ENCODE measurements at places on chromosomes 12 and 14. TPM values are rescaled to one million over a fixed set of nuclear protein-coding genes. Genes with fewer than 3 reads are reported as not detected.

The STAC3 gene
- total RNA-seq, result 3.5 TPM

DNA sequence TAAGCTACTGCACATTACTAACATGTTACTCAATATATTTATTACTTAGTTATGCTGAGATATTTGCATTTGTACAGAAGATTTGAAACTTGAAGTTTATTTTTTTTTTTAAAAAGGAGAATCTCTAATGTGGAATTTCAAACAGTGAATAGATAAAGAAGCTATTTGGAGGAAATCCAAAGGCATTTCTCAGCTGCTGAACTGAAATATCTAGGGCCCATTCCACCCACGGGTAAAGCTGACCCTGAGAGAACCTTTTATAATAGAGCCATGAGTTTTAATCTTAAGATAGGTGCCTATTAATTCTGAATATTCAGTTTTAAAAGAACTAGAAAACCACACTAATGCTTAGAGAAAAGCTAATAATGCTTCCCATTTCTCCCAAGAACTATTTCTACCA lies 225.4 kb upstream of the CAND1 start:
- H3K4me3 ChIP-seq, result no peak overlapping the region
- no peaks in the 10 kb centered on the region for H3K36me3 ChIP-seq
- no peak overlapping the region for H3K27ac ChIP-seq
- H3K4me1 ChIP-seq, result no peaks in the 10 kb centered on the region

GRCh38 chr12:16766736-16767135 lies 160.8 kb upstream of the LMO3 start:
- H3K27ac ChIP-seq, result no peak overlapping the region
- H3K36me3 ChIP-seq, result no peaks in the 10 kb centered on the region
- H3K27me3 ChIP-seq, result no peaks in the 10 kb centered on the region
- no peak for DNase-seq

DNA sequence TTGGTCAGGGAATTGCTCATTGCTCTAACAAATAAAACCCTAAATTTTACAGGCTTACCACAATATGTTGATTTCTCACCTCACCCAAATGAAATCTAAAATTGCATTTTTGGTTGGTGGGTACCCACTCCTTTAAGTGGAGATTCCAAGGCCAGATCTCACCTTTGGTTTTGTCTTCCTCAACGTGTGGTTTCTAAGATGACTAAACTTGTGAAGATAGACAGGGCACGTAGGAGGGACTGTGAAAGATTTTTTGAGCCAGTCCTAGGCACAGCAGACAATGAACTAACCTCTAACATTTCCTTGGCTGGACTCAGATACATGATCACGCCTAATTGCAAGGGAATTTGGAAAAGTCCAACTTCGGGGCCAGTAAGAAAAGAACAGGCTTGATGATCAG lies 1003.9 kb downstream of the FLRT2 start:
- no peaks in the 10 kb centered on the region for H3K27me3 ChIP-seq
- no peak overlapping the region for H3K4me3 ChIP-seq
- no peak overlapping the region for H3K27ac ChIP-seq
- no peak for DNase-seq
- no peaks in the 10 kb centered on the region for H3K36me3 ChIP-seq

DNA sequence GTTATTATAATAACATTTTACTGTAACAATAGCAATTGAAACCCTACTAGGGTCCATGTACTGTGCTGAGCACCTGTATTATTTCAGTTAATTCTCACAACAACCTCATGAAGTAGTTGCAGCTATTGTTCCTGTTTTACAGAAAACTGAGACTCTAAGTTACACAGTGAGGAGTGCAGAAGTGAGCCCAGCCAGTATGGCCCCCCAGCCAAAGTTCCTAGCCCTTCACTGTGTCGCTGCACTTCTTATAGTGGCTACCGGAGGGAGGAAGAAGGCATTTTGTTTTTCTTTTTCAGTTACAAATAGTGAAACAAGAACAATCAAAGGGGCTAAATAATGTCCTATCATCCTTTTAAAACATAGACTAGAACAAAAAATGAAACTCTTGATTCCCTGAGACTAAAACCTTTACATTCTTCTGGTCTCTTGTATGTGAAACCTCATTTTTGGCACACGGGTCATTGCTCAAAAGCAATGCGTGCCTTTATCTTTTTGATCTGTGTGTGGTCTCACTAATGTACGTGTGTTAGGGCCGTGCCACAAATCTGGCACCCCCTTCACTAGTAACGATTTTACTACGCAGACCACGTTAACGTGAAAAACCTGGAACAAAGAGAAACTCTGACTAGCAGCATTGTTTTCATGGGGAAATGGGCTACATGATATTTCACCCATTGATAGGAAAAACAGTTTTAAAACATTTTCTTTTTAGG lies 88.7 kb downstream of the LLPH start:
- no peaks in the 10 kb centered on the region for H3K36me3 ChIP-seq
- H3K4me1 ChIP-seq, result no peaks in the 10 kb centered on the region
- H3K27ac ChIP-seq, result no peak overlapping the region
- no peak for DNase-seq
- peaks cover 12% of the 10 kb centered on the region for H3K27me3 ChIP-seq
- H3K4me3 ChIP-seq, result no peak overlapping the region

- no peak for DNase-seq
- no peaks in the 10 kb centered on the region for H3K36me3 ChIP-seq
- H3K4me3 ChIP-seq, result no peak overlapping the region
- H3K4me1 ChIP-seq, result no peaks in the 10 kb centered on the region
- H3K27me3 ChIP-seq, result no peaks in the 10 kb centered on the region
These were observed 25.3 kb downstream of the TMEM117 start for GRCh38 chr12:43861015-43861839.

The FGF23 gene
- not detected for total RNA-seq

The MMAB gene
- 13.9 TPM for total RNA-seq

The KLRK1 gene
- total RNA-seq, result 18.9 TPM

GRCh38 chr12:94239332-94239993 lies 91.1 kb downstream of the PLXNC1 start:
- no peak for DNase-seq
- H3K4me3 ChIP-seq, result no peak overlapping the region
- no peaks in the 10 kb centered on the region for H3K27me3 ChIP-seq
- peaks cover 2% of the 10 kb centered on the region for H3K36me3 ChIP-seq
- H3K27ac ChIP-seq, result no peak overlapping the region

GRCh38 chr14:99685151-99685591 lies 1.1 kb downstream of the CYP46A1 start:
- H3K4me3 ChIP-seq, result peak overlapping the region; percentile 64
- H3K27me3 ChIP-seq, result peaks cover 47% of the 10 kb centered on the region
- H3K36me3 ChIP-seq, result no peaks in the 10 kb centered on the region
- peaks cover 21% of the 10 kb centered on the region for H3K4me1 ChIP-seq

GRCh38 chr14:105026033-105026785 lies 5.3 kb upstream of the CDCA4 start:
- peak overlapping the region; percentile 95 for H3K27ac ChIP-seq
- peak; percentile 51 for DNase-seq
- peaks cover 4% of the 10 kb centered on the region for H3K36me3 ChIP-seq
- H3K4me3 ChIP-seq, result peak overlapping the region; percentile 78
- H3K4me1 ChIP-seq, result peaks cover 54% of the 10 kb centered on the region
- H3K27me3 ChIP-seq, result no peaks in the 10 kb centered on the region

DNA sequence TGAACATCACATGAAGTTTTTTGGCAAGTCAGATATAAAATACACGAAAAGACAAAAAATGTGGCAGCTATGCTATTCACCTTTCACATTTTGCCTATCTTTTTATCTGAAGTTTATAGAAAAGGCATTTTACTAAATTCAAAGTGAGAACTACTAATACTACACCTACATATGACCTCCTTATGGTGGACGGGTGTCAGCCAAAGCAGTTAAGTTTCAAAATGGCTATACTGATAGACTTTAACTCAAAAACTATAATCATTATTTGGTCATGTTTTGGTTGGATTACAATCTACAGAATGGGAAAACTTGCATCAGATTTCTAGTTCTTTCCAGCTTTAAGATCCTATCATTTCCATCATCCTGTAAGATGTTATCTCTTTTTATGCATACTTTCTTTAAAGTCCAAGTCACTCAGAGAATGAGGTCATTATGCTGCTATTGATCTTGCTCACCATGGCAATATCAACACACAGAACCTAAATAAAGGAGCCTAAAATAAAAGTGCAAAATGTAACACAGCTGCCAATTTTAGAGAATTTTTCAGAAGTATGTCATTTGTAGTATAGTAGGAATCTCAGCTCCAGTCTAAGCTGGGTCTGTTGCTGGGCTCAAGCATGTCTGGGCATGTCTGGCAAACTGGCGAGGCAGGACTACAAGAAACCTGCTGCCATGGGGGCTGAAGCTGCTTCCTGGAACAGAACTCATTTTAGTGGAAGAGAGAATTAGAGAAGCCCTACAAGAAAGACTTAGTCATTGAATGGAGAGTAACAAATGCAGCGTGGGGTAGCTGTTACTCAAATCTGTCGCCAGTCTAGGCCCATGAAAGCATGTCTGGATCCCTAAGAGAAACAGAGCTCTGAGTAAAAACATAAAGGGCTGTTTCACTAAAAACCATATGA lies 7.6 kb upstream of the AEBP2 start:
- DNase-seq, result peak; percentile 77
- H3K27ac ChIP-seq, result peak overlapping the region; percentile 99
- peaks cover 51% of the 10 kb centered on the region for H3K4me1 ChIP-seq
- peak overlapping the region; percentile 65 for H3K4me3 ChIP-seq
- peaks cover 1% of the 10 kb centered on the region for H3K36me3 ChIP-seq
- no peaks in the 10 kb centered on the region for H3K27me3 ChIP-seq

The ASIC1 gene
- 5.8 TPM for total RNA-seq

GRCh38 chr12:43098071-43098470 lies 453.9 kb downstream of the ADAMTS20 start:
- no peaks in the 10 kb centered on the region for H3K36me3 ChIP-seq
- no peaks in the 10 kb centered on the region for H3K27me3 ChIP-seq
- H3K27ac ChIP-seq, result no peak overlapping the region

DNA sequence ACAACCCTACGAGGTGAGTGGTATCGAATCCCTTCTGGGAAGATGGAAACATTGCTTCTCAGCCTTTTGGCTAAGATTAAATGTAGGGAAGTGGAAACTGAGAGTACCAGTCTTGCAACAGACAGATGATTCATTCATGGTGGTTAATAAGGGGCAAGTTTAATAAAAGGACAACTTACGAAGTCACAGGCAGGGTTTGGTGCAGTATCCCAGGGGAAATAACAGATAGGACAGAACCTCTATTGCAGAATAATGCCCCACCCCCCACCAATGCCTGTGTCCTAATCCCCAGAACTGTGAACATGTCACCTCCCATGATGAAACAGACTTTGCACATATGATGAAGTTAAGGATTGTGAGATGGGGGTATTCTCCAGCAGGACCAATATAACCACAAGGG lies 212.5 kb downstream of the TBX5 start:
- H3K4me1 ChIP-seq, result no peaks in the 10 kb centered on the region
- H3K36me3 ChIP-seq, result no peaks in the 10 kb centered on the region
- no peak overlapping the region for H3K27ac ChIP-seq
- no peak overlapping the region for H3K4me3 ChIP-seq
- DNase-seq, result no peak
- no peaks in the 10 kb centered on the region for H3K27me3 ChIP-seq

The IAPP gene
- total RNA-seq, result not detected

DNA sequence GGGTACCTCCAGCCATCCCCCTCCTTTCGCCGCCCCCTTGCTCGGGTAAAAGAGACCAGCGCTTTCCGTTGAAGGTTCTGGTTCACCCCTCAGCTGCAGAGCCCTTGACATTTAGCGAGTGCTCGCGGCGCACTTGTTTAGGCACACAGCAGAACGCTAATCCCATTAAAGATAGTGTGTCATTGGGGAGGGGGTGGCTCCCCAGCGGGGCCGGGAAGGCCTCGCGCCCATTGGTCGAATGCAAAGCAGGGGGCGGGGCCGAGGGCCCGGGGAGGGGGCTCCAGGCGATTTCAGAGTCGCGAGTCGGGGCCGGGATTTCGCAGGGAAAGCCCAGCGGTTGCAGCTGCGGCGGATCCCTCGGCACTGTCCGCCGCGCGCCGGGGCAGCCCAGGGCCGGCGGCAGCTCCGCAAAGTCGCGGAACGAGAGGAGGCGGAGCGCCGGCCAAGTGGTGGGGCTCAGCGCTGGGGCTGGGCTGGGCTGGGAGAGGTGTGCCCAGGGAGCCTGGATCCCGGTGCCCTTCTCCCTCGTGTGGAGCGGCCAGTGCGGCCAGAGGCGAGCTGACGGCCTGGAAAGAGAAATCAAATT lies 122.9 kb downstream of the TSPAN9 start:
- peaks cover 14% of the 10 kb centered on the region for H3K4me1 ChIP-seq
- peak overlapping the region; percentile 75 for H3K4me3 ChIP-seq
- H3K27me3 ChIP-seq, result peaks cover 31% of the 10 kb centered on the region

DNA sequence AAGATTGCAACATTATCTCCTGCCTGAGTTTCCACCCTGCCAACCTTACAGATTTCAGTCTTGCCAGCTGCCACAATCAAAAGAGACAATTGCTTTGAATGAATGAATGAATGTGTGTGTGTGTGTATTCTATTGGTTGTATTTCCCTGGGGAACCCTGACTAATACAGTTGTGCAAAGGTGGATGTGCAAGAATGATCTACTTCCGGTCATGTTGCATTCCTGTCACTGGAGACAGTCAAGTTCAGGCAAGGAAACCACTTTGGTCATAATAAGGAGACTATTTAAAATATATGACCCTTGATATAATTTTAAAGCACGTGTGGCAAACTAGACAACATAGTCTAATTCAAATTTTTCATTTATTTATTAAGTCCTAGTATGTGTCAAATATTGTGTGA lies 13.1 kb downstream of the RERG start:
- no peak overlapping the region for H3K4me3 ChIP-seq
- DNase-seq, result no peak
- peaks cover 36% of the 10 kb centered on the region for H3K27me3 ChIP-seq
- no peaks in the 10 kb centered on the region for H3K36me3 ChIP-seq

DNA sequence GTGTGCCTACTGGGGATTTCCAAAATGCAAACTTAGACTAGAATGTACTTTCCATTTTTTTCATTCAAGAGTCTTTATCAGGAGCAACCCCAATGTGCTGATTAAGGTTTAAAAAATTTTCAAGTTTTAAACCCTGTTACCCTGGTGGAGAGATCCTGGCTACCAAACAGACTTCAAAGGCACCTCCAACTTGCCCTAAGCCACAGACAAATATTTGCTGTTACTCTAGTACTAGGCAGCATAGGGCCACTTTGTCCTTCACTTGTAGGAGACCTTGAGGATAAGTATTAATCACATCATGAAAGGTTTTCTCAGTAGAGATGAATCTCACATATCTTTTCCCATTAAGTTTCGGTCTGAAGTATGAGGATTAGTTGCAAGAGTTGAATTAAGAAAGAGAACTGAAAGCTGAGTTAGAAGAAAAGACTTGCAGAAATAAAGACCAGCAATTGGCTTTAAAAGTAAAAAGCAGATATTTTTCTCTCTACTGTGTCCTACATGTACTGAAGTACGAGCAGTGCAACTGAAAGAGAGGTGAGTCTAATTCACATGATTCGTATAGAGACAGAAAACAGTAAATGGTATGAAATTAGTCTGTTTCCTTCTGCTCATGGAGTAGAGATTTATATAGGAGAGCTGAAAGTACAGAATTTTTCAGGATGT lies 28.3 kb downstream of the NTN4 start:
- H3K36me3 ChIP-seq, result no peaks in the 10 kb centered on the region
- no peak for DNase-seq
- H3K27ac ChIP-seq, result no peak overlapping the region
- peaks cover 50% of the 10 kb centered on the region for H3K27me3 ChIP-seq
- peak overlapping the region; percentile 61 for H3K4me3 ChIP-seq
- H3K4me1 ChIP-seq, result no peaks in the 10 kb centered on the region

The CRACR2A gene
- 25.5 TPM for total RNA-seq

GRCh38 chr12:67827820-67828383 lies 161.3 kb upstream of the IFNG-AS1 start:
- H3K4me3 ChIP-seq, result peak overlapping the region; percentile 76
- H3K27ac ChIP-seq, result peak overlapping the region; percentile 74
- DNase-seq, result peak; percentile 61
- H3K27me3 ChIP-seq, result no peaks in the 10 kb centered on the region
